ENCODE measurements at places on chromosomes 5 and 9.

GRCh38 chr5:33639474-33639873 is 198.7 kb downstream of the TARS1 start:
- no peak for DNase-seq

DNA sequence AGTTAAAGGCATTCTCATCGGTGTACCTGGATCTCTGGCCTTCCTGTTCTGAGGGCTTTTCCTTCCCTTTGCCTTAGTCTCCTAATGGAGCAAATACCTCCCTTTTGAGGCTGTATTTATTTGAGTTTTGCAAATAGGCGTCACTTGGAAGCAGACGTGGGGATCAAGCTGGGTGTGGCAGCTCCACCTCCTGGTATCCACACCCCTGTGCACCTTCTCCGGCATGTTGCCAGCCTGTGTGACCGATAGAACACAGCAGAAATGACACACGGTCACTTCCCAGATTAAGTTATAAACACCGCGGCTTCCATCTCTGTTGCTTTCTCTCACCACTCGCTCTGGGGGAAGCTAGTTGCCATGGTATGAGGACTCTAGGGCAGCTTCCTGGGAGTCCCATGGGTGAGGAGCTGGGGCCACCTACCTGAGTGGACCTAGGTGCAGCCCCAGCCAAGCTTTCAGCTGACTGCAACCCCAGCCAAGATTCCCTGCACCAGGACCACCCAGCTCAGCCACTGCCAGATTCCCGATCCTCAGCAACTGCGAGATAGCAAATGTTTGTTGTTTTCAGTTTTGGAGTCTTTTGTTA is 214.4 kb upstream of the MVB12B start:
- no peak for DNase-seq

- no peak for DNase-seq
Measured at GRCh38 chr5:54904425-54904824, 81.0 kb downstream of the ESM1 start.

- no peak for DNase-seq
Measured at GRCh38 chr9:109639674-109640579, 140.1 kb upstream of the PALM2AKAP2 start.

DNA sequence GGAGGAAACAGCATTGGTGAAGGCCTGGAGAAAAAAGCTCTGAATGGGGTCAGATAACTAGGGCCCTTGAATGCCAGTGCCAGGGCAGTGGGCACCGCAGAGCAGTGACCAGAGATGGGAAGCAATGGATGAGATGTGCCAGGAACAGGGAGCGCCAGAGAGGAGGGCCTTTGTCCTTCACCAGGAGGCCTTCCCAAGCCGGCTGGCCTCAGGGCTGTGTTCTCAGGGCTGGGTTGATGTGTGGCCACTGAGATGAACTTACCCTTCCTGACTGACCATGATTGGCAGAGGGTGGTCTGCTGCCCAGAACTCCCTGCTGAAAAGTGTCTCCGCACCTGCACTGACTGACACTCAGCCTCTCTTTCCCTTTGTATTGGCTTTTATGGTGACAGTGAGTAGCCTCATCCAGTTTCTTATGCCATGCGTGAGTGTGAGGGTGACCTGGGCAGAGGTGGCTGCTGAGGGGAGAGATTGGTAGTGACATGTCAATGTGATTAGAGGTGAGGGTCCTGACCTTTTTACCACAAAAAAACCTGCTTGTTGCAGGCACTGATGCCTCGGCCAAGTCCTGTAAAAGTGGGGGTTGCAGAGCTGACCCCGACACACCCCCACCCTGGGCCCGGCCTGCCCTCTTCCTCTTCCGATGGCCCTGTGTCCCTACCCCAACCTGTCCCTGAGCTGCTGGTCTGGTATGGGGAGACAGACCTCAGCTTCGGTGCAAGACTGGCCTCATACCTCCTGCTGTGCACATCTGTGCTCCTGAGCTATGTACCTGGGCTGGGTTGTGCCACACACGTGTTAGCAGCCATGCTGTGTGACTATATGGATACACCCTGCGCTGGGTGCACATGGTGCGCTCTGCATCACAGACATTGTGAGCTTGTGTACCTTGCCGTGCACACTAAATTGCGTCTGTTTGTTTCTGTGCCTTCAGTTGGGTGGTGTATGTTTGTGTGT is 57.1 kb upstream of the PSD2 start:
- DNase-seq, result no peak

- DNase-seq, result no peak
Measured at GRCh38 chr5:68419637-68420452, 204.3 kb downstream of the PIK3R1 start.

GRCh38 chr5:13427827-13428557 is 516.5 kb downstream of the DNAH5 start:
- no peak for DNase-seq

DNA sequence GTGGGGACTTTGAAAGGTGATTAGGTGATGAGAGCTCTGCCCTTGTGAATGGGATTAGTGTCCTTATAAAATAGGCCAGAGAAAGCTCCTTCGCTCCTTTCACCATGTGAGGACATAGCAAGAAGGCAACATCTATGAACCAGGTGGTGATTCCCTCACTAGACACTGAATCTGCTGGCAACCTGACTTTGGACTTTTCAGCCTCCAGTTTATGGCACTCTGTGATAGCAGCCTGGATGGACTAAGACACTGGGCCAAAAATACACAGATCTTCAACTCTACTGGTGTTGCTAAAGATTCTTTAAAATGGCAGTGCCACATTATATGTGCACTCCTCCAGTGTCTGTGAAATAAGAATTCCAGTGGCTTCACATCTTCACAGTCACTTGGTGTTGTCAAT is 41.2 kb upstream of the COL15A1 start:
- DNase-seq, result no peak

- no peak for DNase-seq
Measured at GRCh38 chr9:86645303-86645702, 291.1 kb upstream of the TUT7 start.

- DNase-seq, result no peak
Measured at GRCh38 chr5:25489834-25490538, 845.2 kb upstream of the CDH10 start.

Data from stimulated activated CD8-positive, alpha-beta memory T cell treated with anti-CD3 and anti-CD28 coated beads, Interleukin-2, amount 100 ng/mL, for 1 hour (primary cell).